ENCODE measurements at places on chromosomes 6 and 20.

- DNase-seq = no peak
These were observed 619 bp downstream of the SSTR4 start for GRCh38 chr20:23035731-23036130.

GRCh38 chr20:16760431-16761304, 12.5 kb downstream of the OTOR start:
- DNase-seq = no peak

DNA sequence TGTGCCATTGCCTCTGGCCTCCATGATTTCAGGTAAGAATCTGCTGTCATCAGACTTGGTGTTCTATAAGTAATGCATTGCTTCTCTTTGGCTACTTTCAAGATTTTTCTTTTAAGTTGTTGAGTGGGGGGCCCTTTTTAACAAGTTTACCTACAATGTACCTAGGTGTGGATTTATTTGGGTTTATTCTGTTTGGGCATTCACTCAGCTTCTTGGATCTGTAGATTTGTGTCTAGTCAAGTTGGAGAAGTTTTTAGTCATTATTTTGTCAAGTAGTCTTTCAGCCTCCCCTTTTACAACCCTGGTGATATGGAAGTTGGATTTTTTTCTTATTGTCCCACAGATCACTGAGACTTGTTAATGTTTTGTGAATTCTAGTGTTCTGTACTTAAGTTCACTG, 14.1 kb downstream of the ENPP5 start:
- DNase-seq = no peak

DNA sequence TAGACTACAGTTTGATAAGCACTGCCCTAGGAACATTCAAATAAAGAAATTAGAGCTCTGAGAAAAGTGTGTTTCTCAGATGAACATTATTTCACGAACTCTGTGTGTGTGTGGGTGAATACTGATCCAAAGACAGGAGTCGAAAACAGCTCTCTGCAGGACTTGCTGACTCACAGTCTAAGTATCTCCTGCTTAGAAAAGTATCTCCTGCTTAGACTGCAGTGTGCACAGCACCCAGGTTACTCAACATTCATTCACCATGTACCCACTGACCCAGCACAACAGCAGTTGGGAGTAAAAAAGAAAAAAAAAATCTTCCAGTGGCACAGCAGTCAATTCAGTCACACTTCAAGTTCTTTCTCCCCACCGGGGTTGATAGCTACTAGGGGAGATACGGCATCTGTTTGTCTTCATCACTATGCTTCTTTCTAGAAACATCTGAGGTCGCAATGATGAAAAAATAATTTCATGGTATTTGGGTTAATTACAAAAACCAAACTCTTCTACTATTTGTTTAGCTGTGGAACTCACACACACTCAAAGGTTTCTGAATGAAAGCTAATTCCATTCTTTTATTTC, 48.0 kb downstream of the GCLC start:
- peak; percentile 98 for DNase-seq

DNA sequence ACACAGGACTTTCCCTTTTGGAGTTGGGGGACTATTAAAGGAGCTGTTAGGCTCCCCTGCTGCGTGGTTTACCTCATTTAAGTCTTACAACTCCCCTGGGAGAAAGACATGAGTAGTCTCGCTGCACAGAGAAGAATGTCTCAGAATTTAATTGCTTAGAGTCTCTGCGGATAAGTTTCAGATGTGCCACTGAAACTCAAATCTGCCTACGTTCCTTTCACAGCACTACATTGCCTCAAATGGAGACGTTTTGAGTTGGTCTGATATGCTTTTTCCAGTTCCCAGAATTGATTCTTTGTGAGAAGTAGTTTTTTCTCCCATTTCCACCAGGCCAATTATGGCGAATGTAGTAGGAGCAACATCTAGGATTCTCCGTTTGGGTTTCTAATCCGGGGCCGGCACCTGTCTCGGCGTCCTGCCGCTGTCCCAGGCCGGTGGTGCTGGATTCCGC, 532 bp upstream of the SLC35F1 start:
- DNase-seq = no peak

Measured in renal cortical epithelial cell (primary cell).